NCI-H1092 (cell line): ENCODE measurements at places on chromosomes 7 and 10.

GRCh38 chr10:78266741-78267469 lies 233.2 kb downstream of the RPS24 start:
- no peak for DNase-seq

DNA sequence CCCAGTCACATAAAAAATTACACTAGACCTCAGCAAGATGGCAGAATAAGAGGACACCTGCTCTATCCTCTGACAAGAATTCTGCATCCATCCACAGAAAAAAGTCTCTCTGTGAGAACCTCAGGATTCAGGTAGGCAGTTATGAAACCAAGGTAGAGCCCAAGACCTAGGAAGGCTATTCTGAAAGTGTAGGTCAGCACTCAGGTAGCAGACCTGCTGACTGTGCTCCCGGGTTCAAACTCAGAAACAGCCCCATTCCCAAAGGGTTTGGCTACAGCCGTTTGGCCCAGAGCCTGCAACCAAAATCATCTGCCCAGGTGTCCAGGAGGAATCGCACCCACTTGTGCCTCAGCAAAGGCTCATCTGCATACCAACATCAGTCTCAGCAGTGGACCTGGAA lies 37.7 kb downstream of the COA1 start:
- DNase-seq = no peak

- no peak for DNase-seq
Measured at GRCh38 chr10:23514321-23514720, 75.4 kb downstream of the OTUD1 start.

DNA sequence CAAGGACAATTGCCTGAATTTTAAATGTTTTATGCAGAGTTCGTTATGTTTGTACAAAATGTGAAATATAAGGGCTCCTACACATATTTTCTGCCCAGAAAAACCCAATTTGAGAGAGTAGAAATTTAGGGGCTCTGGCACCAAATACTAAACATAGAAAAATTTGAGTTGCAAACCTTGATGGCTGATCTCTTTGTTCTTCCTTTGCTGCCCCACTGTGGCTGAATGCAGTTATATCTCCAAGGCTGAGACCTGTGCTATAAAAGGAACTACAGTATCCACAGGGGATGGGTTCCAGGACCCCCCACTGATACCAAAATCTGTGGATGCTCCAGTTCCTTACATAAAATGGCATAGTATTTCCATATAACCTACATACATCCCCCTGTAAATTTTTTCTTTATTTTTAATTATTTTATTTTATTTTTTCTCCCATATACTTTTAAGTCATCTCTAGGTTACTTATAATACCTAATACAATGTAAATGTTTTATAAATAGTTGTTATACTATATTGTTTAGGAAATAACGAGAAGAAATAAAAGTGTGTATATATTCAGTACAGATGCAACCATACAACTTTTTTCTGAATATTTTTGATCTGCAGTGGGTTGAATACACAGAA lies 22.5 kb downstream of the CFAP43 start:
- no peak for DNase-seq

DNA sequence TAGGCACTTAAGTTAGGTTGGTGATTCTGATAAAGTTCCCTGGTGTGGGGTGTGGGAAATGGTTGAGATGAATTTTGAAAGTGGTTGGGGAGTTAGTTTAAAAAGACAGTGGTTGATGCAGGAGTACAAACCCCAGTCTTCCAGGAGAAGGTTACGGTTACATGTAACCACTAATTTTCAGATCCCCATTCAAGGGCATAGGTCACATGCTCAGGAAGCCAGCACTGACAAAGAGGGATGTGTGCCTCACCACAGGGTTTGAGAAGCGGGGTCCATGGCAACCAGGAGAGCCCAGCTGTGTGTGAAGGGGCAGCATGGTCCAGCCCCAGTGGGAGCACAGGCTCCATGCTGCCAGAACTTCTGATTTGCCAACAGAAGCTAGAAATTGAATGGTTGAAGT lies 144.2 kb downstream of the MDFIC start:
- no peak for DNase-seq

DNA sequence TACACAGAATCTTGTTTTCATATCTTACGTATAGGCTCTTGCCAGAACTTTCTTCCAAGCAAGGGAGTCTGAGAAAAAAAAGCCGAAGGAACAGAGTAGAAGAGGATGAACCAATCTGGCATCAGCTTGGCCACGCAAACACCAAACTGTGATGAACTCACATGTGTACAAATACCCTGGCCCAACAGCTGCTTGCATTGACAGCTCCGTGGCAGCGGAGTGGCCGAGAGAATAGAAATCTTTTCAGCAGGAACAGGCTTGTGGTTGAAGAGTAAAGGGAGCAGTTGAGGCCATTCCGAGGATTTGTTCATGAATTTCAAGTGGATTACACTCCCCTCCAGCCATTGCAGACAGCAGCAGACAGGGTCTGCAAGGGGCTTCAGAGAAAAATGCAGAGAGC lies 173.8 kb upstream of the PLXNA4 start:
- DNase-seq = no peak
